ENCODE measurements at places on chromosomes 7 and 10. TPM values are rescaled to one million over a fixed set of nuclear protein-coding genes. Genes with fewer than 3 reads are reported as not detected.

The CHST15 gene
- 4.2 TPM for total RNA-seq

- DNase-seq, result no peak
These were observed 283.5 kb downstream of the ARHGAP12 start for GRCh38 chr10:31644931-31645633.

The HGF gene
- total RNA-seq, result not detected

- DNase-seq, result no peak
These were observed 433.6 kb upstream of the GALNT17 start for GRCh38 chr7:70698219-70698832.

DNA sequence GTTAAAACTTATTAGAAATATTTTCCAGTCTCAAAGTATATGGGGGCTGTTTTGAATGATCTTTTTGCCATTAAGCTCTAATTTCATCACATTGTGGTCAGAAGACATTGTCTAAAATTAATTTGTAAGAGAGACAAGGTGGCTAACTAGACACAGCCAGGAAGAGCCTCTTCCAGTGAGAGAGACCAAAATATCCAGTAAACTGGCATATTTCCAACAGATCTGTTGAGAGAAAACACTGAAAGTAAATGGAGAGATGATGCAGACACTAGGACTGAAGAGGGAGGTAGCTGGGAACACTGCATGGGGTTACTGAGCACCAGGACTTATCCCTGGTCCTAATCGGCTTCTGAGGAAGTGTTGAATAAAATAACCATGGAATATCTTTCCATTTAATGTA is 101.5 kb upstream of the TAS2R16 start:
- no peak for DNase-seq

The NME8 gene
- total RNA-seq, result 0.39 TPM

The COMMD3 gene
- total RNA-seq, result 49.7 TPM

The MLLT10 gene
- 76.5 TPM for total RNA-seq

GRCh38 chr10:847868-848267 is 83.6 kb downstream of the LARP4B start:
- no peak for DNase-seq

The CRHR2 gene
- total RNA-seq, result not detected

DNA sequence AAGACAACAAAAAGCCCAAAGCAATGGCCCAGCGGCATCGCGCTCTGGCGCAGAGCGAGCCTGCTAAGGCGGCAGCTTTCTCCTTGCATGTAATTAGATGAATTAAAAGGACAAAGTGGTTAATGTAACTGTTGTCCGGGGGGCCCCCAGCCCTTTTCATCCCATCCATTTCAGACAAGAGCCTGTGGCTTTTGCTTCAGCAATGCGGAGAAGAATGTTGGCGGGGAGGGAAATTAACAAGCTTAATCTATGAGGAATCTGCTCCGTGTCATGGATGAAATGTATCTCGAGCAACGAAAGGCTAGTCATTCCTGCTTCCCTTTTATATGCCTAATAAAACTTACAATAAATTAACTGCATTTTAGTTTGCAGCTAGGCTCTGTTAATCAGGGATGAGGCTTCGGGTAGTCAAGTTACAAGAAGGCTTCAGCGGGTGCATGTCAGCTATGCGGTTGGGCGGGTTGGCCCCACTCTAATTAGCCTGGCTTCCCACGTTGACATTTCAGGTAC is 203.3 kb downstream of the BUB3 start:
- no peak for DNase-seq

The WNT16 gene
- total RNA-seq, result 0.13 TPM

The SMNDC1 gene
- 36.7 TPM for total RNA-seq

DNA sequence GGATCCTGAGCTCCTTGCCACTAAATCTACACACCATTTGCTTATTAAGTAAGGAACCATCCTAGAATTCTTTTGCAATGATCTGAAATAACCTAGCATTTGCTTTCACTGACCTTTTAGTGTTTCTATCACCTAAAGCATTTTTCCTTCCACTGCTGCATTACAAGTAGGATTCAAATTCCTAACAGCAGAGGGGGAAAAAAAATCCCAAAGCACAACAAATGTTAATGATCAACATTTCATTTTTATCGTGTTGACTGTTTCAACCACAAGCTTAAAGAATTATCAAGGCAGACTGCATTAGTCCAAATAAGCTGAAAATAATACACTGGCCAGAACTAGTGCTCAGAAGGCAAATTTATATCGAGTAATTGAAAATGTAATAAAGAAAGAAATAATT is 174.7 kb upstream of the TCF7L2 start:
- DNase-seq, result no peak

The TSPAN15 gene
- 3.0 TPM for total RNA-seq

GRCh38 chr7:152752200-152752912 is 7.2 kb upstream of the ACTR3B start:
- DNase-seq, result no peak

DNA sequence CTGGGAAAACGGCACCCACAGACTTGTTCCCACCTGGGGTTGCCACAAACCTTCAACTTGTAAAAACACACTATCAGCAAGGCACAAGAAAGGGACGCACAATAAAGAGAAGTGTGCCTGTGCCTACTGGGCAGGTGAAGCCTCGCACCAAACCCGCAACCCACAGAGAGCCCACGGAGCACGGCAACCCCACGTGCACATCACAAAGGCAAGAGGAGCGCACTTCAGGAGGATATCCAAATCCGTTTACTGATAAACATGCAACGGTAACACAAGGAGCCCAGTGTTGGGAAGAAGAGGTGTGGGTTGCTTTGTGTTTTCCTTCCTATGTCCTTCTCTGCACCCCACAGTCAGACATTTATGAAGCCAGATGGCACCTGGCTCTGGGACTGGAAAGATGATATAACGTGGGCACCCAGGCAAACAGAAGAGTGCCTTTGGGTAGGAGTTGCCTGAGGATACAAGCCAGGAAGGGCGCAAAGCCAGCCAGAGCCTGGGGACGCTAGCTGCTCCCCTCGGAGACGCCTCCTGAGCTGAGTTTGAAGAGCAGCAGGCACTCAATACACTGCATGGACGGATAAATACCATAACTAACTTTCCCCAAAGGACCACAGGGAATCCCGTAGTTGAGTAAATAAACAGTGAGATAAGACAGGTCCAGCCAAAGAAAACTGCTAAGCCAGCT is 41.6 kb downstream of the TCERG1L start:
- no peak for DNase-seq

- DNase-seq, result no peak
These were observed 747.9 kb upstream of the GALNT17 start for GRCh38 chr7:70384024-70384423.

The ZDHHC4 gene
- 35.5 TPM for total RNA-seq

- DNase-seq, result no peak
These were observed 115.9 kb downstream of the TCERG1L start for GRCh38 chr10:131195558-131196159.

DNA sequence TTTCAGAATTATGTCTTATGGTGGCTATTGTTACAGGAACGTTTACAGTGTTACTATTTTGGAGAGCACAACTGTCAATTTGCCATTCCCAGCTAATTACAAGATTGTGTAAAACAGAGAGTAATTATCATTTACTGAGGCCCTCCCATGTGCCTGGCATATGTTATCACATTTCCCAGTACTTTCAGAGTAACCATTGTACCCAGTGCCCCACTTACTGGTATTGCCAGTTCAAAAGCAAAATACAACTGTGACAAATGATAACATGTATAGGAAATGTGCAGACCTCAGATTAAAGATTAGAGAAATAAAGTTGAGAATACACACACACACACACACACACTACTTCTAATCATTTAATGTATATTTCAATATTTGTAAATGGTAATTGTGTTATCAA is 572.5 kb downstream of the POM121L12 start:
- DNase-seq, result no peak

The ASB4 gene
- not detected for total RNA-seq

- DNase-seq, result no peak
These were observed 47.3 kb upstream of the INSYN2A start for GRCh38 chr10:127243490-127244272.

- no peak for DNase-seq
These were observed 80.5 kb downstream of the WIPF3 start for GRCh38 chr7:29886827-29887226.

DNA sequence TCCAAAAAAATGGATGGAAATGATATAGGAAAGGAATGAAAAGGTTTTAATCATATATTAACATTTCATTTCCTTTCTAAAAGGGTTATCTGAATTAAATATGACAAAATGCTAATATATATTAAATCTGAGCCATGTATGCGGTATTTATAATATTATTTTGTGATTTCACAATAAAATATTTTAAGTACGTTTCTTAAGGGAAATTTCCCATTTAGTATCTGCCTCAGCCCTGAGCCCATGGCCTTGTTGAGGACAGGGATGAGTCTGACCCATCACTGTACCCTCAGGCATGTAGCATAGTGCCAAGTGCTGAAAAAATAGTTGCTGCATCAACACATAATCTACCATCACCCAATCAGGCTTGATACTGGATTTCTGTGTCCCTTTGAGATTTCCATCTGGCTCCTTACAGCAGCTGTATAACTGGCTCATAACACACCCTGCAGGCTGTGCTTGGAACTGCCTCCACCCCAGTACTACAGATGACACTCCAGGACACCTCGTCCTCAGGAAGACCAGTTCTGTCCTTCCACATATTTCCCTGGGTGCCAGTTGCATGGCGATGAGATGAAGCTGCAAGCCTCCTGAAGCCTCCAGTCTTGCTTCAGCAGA is 59.4 kb upstream of the ASAH2 start:
- DNase-seq, result peak; percentile 3

The AGBL3 gene
- 6.7 TPM for total RNA-seq

- no peak for DNase-seq
These were observed 490.5 kb downstream of the PTPRN2 start for GRCh38 chr7:158097106-158097452.

- DNase-seq, result no peak
These were observed 356.7 kb downstream of the HPSE2 start for GRCh38 chr10:98878921-98879320.

DNA sequence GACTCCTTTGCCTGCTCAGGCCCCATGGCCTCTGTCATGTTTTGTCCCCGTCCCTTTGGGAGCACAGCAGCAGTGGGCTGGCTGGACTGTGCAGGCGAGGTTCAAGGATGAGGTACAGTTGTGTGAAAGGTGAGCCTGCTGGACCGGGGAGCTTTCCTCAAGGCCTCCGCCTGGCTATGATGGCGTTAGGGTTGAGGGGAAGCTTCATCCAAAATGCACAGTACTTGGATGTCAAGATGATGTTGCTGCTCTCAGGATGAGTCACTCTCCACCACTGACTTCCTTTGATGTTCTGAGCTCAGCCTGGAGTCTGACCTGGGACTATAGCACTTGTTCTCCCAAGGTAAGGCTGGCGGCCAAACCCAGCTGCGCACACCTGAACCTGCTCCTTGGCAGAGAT is 152.7 kb upstream of the SHH start:
- no peak for DNase-seq

DNA sequence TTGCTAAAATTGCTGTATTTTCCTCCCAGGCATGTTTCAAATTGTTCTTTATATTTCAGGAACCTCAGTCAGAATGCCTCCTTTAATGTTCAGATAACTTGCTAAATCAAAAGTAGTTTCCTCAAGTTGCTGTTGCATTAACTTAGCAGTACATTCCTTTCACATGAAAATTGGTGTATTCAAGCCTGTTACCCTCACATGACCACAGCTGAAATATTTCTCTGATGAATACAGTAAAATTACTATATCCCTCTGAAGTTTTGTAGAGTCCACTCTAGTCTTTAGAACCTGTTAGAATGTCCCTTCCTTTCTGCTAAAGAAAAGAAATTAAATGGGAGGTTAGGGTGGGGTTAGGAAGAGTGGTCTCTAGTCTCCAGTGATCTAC is 24.5 kb upstream of the C1GALT1 start:
- DNase-seq, result no peak

The CTAGE4 gene
- 0.75 TPM for total RNA-seq

DNA sequence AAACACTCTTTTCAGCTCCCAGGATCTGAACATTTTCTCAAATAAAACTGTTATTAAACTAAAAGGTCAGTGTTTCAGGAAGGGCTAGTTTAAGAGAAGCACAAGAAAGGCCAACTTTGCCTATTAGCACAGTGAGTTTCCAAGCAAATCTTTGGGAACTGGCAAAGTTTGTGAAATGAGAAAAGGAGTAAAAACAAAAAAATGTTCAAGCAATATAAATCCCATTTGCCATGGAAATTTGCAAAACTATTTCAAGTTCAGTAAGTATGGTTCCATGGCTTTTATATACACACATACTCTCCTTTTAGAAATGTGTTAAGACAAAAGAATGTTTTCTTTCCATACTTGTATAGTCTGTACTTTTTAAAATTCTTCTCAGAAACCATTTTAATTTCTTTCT is 51.5 kb downstream of the CHCHD3 start:
- no peak for DNase-seq

The TRIM4 gene
- 35.8 TPM for total RNA-seq

- DNase-seq, result no peak
These were observed 107.4 kb downstream of the LHPP start for GRCh38 chr10:124568848-124569622.

DNA sequence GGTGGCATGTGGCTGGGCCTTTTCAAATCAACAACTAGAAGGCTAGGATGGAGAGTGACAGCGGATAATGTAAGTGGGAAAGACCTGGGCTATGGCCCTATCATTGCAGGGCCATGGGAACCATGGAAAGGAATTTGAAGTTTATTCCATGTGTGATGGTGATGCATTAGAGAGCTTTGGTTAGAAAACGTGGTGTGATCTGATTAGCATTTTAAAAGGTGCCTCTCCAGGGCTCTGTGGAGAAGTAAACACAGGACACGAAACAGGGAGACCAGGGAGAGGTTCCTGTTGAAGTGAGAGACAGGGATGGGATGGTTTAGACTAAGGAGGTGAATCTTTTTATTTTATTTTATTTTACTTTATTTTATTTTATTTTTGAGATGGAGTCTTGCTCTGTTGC is 749.5 kb downstream of the GATA3 start:
- DNase-seq, result no peak

The DNAJC12 gene
- 0.20 TPM for total RNA-seq

GRCh38 chr10:129105266-129105665 is 361.8 kb upstream of the MGMT start:
- DNase-seq, result no peak

GRCh38 chr7:130822642-130823041 is 88.6 kb upstream of the KLF14 start:
- DNase-seq, result no peak

- no peak for DNase-seq
These were observed 43.8 kb downstream of the PDE6C start for GRCh38 chr10:93656155-93656554.

- no peak for DNase-seq
These were observed 6.8 kb upstream of the OPALIN start for GRCh38 chr10:96365571-96365970.

The C7orf57 gene
- 0.35 TPM for total RNA-seq

The ANKMY2 gene
- 7.8 TPM for total RNA-seq

- no peak for DNase-seq
These were observed 278.2 kb downstream of the PLXDC2 start for GRCh38 chr10:20094226-20094976.

DNA sequence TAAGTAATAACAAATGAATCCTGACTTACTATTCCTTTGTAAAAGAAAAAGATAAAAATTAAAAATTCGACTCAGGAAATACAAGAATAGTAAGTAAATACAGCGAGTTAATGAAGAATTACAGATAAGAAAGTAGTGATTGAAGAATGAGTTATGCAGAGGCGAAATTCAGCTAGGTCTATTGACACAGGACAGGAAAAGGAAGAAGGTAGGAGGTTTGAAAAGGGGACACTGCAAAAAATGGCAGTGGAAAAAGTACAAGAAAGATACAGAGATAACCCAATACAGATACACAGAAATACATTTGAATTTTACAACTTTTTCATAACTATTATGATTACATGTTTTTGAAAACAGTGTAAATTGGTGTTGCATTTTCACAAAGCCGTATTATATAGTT is 28.0 kb downstream of the JAZF1 start:
- DNase-seq, result no peak

The HOXA1 gene
- total RNA-seq, result 0.35 TPM

Measured in T-cell (primary cell).